ENCODE measurements at places on chromosomes 16 and 17. TPM values are rescaled to one million over a fixed set of nuclear protein-coding genes. Genes with fewer than 3 reads are reported as not detected.

Gene ATP1B2
- not detected for total RNA-seq

Gene CPHXL2
- total RNA-seq = not detected

Gene ABCA6
- 0.03 TPM for total RNA-seq

Gene CFDP1
- total RNA-seq = 41.9 TPM

Gene RNU2-1
- total RNA-seq = not detected

Gene TMC8
- not detected for total RNA-seq

Gene PABPN1L
- not detected for total RNA-seq

Gene EXOC3L1
- 0.63 TPM for total RNA-seq

Gene PDILT
- total RNA-seq = not detected

Gene CRYM
- total RNA-seq = not detected

Gene RAP1GAP2
- total RNA-seq = 5.5 TPM

Gene FZD2
- total RNA-seq = 4.6 TPM

Gene SLC25A39
- 89.0 TPM for total RNA-seq

Gene CORO1A
- total RNA-seq = 25.4 TPM

Gene SPN
- 0.89 TPM for total RNA-seq

Gene HAGHL
- total RNA-seq = 4.3 TPM

Gene DNAH3
- 0.06 TPM for total RNA-seq

Gene TIGD7
- total RNA-seq = 3.5 TPM

Gene ITGA2B
- not detected for total RNA-seq

Gene ERI2
- 20.5 TPM for total RNA-seq

Gene TBC1D3H
- total RNA-seq = not detected

Gene SMIM36
- total RNA-seq = not detected

Gene KRT15
- total RNA-seq = 3.1 TPM

Gene CX3CL1
- 1.3 TPM for total RNA-seq

Gene NRN1L
- total RNA-seq = not detected

Gene SLC5A10
- total RNA-seq = 0.06 TPM

Gene ACSM2A
- total RNA-seq = not detected

Gene OR1A2
- not detected for total RNA-seq

Gene CCL2
- total RNA-seq = 1,648 TPM

Gene KRT20
- total RNA-seq = not detected

Gene FOXF1
- 2.1 TPM for total RNA-seq

Gene GP1BA
- 0.23 TPM for total RNA-seq

Gene FGF11
- total RNA-seq = 3.0 TPM

Gene KRTAP4-6
- total RNA-seq = not detected

Gene KCTD19
- 0.33 TPM for total RNA-seq

Gene CALB2
- 11.3 TPM for total RNA-seq

Gene UMOD
- total RNA-seq = not detected

Gene PPY
- total RNA-seq = not detected

Gene SLC5A11
- total RNA-seq = not detected

Gene LPO
- not detected for total RNA-seq

Gene SLC5A2
- not detected for total RNA-seq

Gene CPNE2
- total RNA-seq = 10.0 TPM

Gene TMEM100
- total RNA-seq = 0.06 TPM

Gene SLC4A1
- not detected for total RNA-seq

Gene KIFC3
- total RNA-seq = 40.9 TPM

Gene IGFALS
- total RNA-seq = not detected

All from Daoy (cell line).